HTR-8/SVneo (cell line): ENCODE measurements at places on chromosomes 6 and 20.

GRCh38 chr20:53652859-53653517 lies 59.3 kb upstream of the ZNF217 start:
- DNase-seq = no peak

DNA sequence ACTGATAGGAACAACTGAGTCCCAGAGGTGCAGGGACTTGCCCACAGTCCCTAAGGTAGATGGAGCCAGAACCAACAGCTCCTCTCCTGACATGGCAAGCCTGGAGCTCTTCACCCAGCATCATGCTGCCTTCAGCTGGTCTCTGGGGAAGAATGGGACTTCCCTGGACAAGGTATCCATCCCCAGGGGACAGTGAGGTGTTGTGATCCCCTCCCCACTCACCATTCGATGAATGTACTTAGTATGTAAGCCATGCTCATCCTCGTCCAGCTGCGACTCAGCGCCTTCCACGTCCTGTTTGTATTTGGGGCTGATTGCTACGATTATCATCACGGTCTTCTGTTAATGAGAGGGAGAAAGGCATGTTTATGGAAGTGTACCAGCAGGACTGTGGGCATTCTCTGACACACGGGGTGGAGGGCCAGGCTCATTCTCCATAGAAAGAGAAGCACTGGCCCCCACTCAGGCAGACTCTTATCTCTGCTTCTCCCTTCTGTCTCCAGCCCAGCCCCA lies 39.4 kb downstream of the TRAF3IP2 start:
- DNase-seq = no peak

DNA sequence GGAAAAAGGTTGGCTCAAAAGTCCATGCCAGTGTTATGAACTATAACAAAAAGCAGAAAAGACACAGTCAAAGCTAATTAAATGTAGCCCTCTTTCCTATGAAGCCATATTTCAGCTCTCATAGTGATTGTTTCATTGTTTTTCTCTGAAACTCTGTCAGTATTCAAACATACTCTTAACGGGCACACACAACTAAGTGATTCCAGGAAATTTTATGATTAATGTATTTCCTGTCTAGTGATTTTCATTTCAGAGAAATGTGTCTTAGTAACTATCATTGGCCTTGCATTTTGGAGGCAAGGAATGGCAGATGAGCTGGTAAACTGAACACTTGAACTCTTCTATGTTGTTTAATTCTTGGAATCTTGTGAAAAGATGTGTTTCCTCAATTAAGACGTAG lies 68.0 kb downstream of the CLVS2 start:
- DNase-seq = no peak

- DNase-seq = no peak
Measured at GRCh38 chr20:48898210-48898609, 23.3 kb upstream of the ARFGEF2 start.
